SK-N-SH (cell line): ENCODE measurements at places on chromosomes 11 and 22.

DNA sequence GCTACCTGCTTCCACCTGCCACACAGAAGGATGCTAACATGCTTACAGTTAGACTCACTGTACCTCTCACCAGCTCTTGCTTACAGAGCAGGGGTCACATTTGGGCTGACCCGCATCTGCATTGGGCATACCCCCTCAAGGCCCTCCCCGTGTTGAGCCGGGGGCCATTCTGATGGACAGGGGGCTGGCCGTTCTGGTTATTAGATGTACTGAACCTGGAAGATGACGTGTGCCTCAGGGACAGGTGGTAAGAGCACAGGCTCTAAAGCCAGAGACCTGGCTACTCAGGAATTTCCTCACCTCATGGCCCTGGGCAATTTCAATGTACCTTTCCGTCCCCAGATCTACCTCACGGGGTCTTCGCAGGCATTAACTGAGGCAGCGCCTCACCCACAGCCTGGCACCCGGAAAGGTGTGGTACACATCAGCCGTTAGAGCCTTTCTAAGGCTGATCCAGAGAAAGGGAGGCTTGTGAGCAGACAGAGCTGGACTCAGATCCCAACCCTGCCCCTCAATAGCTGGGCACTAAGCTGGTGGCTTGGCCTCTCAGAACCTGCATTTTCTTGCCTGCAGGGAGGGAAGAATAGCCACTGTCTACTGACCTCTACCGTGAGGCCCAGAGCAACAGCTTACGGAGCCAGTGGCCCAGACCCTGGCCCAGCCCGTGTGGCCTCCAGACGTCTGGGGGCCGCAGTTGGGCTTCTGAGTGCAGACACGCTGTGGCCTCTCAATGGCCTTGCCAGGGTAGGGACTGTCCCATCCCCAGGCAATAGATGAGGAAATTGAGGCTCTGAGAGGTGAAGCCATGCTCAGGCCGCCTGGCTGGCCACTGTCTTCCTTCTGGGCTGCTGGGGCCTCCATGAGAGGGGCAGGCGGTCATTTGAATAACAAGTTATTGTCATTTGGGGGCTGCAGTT, 100.6 kb downstream of the MORC2 start:
- peak; percentile 45 for DNase-seq

DNA sequence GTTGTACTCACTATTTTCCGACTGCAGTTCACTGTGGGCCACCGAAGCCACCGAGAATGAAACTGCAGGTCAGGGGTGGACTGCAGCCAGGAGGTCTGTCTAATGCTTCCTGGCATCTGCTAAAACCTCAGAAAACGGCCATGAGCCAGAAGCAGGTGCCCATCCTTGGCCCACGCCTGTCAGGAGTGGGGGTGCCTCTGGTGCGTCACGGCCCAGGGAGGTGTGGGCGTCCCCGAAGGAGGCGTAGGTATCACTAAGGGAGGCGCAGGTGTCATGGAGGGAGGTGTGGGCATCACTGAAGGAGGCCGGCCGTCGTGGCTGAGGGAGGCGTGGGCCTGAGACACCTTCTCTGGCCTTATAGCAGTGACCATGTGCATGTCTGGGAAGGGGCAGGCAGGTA, 456.2 kb downstream of the TBC1D22A start:
- DNase-seq = no peak

GRCh38 chr11:16611926-16612565, 126.4 kb upstream of the C11orf58 start:
- DNase-seq = peak; percentile 82

GRCh38 chr11:90700789-90701439, 478.1 kb upstream of the CHORDC1 start:
- DNase-seq = no peak

DNA sequence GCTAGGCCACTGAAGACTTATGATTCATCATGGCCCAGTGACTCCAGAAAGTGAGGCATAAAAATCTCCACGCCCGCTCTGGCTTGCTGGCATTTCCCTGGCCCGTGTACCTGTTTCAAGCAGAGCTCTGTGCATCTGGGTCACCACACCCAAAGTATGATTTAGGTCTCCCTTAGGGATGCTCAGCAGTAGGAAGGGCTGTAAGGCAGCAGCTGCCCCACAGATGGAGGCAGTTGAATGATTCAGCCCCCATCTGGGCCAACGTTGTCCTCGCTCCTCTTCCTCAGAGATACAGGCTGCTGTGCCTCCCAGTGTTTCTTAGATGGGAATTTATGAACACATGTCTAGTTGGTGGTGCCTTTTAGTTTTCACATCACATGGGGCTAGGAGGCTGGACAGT, 21.6 kb downstream of the GPR83 start:
- DNase-seq = no peak

GRCh38 chr11:122717264-122717867, 61.8 kb downstream of the UBASH3B start:
- no peak for DNase-seq

GRCh38 chr11:57349491-57350274, 11.5 kb downstream of the P2RX3 start:
- DNase-seq = peak; percentile 88

DNA sequence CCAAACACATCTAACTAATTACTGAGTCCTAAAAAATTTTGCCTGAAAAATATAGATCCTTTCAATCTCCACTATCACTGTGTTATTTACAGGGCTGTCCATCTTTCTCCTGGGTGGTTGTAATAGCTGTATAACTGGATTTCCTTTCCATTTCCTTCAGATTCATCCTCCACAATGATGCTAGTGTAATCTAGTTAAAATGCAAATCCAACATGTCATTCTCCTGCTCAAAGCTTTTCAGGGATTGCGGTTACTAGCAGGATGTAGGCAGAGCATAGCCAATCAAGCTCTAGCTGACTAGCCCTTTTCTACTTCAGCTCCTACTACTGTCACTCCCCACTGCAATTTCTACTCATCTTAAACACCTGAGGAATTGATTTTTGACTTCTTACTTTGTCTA, 283.0 kb downstream of the RAB38 start:
- no peak for DNase-seq

DNA sequence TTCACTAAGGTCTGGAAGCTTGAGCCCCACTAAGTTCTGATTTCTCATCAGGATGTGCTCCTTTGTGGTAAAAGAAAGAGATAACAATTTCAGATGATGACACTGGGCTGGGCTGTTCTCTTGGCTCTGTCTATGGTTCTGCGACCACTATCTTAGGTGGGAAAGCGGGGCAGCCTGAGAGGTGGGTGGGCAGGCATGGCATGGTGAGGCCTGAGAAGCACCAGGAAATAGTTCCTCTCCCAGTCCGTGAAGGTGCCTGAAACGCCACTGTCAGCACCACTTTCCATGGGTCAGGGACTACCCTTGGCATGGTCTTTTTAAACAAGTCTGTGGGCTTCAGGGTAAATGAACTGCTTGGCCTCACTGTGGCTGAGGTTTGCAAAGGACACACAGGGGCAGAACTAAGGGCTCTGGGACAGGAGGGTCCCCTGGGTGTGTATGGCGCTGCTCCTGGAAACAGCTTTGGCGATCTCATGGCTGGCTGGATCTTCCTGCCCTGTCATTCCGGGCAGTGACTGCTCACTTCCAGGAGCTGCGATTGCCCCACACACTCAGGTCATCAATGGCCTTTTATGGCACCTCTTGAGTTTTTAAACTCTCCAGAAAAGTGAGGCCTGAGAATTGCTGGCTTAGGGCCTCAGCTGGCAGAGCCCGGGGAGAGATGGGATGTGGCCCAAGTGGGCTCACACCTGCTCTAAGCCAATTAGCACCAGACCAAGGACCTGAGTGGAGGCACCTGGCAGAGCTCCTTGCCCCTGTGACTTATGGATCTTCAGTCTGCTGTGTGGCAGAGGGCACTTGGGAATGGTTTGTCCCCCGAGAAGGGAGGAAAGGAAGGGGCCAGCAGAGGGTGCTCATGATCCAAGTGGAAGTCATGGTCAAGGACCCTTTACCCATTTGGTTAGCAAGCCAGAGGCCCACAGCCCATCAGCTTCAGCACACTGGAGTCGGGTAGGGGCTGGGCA, 55.6 kb upstream of the LYVE1 start:
- peak; percentile 46 for DNase-seq

- no peak for DNase-seq
Observed at GRCh38 chr22:50302041-50302541, 5.4 kb downstream of the PLXNB2 start.

GRCh38 chr22:20392983-20393704, 807 bp upstream of the ZNF74 start:
- DNase-seq = no peak

- no peak for DNase-seq
Observed at GRCh38 chr22:48380016-48380665, 1447.5 kb downstream of the BRD1 start.

DNA sequence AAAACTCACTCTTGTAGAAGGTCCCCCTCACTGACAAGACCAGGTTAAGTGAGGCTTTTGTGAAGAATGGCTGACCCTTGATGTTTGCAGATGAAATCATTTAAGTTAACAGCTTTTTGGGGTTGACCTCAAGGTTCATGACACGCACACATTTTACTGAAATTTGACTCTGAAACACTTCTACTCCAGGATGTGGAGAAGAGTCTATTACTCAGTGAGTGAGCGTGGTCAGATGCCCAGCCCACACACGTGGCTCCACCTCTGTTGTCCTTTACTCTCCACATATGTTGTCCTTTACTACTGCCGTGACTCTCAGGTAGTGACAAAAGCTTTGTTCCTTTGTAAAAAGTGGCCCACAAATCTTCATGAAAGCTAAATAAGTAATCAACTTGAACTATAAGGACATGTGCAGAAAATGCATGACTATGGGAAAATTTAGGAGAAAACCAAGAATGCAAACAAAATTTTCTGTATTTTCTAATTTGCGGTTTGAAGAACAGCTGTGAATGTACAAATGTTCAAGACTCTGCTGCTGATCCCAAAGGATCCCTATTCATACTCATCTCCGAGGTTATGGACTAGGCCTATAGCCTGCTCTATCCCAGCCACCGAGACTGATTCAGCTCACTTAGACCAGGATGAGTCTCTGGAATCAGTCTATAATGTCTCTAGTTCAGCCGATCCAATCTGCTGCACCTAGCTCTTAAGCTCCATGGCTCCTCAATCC, 22.4 kb downstream of the XRRA1 start:
- DNase-seq = no peak
